ENCODE measurements at places on chromosomes 2 and 18. TPM values are rescaled to one million over a fixed set of nuclear protein-coding genes. Genes with fewer than 3 reads are reported as not detected.

CD226 gene
- 1.1 TPM for total RNA-seq

DNA sequence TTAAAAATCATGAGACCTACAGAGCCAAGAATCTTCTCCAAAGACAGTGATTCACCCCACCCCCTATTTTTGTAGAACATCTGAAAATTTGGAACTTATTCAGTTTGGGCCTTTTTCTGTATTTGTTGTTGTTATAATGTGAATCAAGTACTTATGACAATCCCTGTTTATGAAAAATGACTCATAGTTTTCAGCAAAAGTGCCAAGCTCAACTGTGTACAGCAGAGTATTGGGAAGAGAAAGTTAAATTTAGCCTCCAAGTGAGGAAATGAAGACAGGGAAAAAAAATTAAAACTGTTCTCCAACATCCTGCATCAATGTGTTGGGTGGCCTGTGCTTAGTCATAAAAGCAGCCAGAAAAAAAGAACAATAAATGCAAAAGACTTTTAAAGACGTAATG lies 46.2 kb downstream of the LRATD1 start:
- no peak for DNase-seq

DNA sequence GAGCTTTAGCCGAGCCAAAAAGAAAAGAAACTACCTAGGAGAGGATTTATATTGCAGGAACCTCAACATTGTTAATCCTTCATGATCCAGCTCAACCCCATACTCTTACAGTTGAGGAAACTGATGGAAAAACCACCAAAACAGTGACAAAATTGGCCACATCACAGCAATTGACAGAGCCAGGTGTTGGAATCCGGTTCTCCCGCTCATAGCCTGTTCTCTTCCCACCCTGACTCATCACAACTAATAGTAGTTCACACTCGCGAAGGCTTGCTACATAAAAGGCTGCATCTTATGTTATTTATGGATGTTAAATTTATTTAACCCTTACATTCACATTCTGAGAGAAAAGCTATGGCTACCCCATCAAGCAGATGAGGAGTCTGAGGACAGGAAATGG lies 33.7 kb downstream of the SLC9A4 start:
- no peak for DNase-seq

MAP2 gene
- total RNA-seq, result 0.84 TPM

FTCDNL1 gene
- total RNA-seq, result 1.3 TPM

DNA sequence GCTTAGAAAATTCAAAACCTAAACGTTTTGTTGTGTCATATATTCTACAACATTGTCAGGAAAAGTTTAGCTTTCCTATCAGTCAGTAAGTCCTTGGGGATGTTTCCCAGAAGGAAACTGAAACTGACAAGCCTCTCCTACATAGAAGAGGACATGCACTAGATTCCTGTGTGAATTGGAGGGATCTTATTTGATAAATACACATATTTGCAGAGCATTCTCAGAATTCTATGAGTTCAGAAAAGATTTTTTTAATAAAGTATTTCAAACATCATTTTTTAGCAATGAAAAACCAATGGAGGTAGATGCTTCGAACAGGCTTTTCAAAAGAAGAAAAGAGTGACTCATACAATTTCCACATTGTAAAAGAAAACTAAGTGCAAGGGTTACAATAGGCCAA lies 1706.7 kb downstream of the SUCLG1 start:
- no peak for DNase-seq

Data from colonic mucosa (tissue), 4 donors.